Kasumi-1 (cell line): ENCODE measurements at places on chromosomes 3 and 15.

DNA sequence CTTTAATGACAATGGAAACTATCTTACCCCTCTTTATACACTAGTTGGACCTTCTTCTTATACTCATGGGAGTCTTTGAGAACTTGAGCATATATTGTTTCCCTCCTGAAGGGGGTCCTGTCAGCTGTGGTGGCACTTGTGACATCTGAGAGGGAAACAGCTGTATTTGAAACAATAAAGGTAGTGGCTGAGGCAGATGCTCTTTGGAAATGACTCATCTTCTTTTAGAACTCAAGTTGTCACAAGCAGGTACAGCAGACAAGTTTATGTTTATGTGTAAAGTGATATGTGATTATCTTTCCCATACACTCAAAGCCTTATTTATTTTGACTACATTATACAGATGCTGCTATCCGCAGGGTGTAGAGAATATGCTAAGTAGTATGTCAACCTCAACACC, 220.0 kb upstream of the GRM7 start:
- no peak for DNase-seq

- no peak for DNase-seq
These were observed 318.6 kb upstream of the SATB1 start for GRCh38 chr3:18743761-18744160.

DNA sequence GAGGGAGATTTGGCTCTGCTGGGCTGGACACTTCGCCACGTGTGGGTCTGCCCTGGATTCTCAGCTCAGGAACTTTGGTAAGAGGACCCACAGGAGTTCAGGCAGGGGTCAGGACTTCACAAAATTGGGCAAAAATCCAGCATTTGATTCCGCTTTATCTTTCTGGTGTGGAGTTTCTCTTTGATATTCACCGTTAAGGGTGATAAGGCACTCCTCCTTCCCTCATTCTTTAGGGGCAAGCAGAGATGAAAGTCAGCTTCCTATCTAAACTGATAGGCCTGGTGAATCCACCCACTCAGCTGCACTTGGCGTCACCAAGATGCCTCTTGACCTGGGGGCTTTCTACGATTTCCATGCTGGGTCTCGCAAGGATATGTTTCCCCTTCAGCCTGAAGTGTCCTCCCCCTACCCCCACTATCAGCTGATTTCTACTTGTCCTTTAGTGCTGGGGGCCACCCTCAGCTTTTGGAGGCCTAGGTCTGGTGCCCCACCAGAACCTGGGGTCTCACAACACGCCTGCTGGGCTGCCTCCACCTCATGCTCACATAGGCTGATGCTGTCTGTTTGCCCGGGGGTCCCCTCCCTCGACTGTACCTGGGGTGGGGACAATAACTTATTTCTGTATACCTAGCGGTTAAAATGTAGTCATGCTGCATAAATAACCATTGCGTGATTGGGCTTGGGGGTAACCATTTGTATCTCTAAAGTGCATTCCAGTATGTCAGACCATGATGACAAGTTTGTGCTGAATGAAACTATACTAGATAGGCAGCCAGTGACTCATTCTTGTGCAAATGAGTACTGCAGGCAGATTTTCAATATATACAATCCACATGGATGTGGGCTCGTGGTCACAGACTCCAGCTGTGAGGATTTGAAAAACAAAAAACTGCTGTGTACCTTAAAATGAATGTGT, 248.3 kb downstream of the ADAMTS17 start:
- no peak for DNase-seq

- DNase-seq, result no peak
These were observed 60.8 kb upstream of the MEF2A start for GRCh38 chr15:99504823-99505551.

GRCh38 chr3:183845608-183846288, 20.4 kb upstream of the MAP6D1 start:
- DNase-seq, result peak; percentile 64

DNA sequence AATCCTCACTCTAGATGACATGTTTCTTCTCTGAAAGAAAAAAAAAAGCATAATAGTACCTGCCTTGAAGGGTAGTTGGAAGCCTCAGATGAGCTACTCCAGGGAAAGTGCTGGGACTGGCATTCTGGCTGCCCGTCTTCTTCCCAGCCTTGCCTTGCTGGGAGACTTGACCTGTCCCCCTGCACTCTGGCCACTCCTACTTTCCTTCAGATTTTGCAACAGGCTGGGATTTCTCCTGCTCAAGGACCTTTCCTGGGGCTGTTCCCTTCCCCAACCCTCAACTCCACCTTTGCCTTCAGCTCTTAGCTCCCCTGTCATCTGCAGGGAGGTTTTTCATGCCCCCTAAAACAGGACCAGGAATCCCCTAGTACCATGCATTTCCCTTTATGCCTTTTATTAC, 609.9 kb upstream of the CFAP20DC start:
- no peak for DNase-seq

GRCh38 chr15:26887926-26888666, 21.2 kb downstream of the GABRA5 start:
- DNase-seq, result no peak

- no peak for DNase-seq
These were observed 60.4 kb downstream of the SMAD3 start for GRCh38 chr15:67125589-67126502.

GRCh38 chr3:136984837-136985236, 27.1 kb downstream of the IL20RB start:
- DNase-seq, result no peak

GRCh38 chr3:8200996-8201395, 300.6 kb upstream of the LMCD1 start:
- no peak for DNase-seq

DNA sequence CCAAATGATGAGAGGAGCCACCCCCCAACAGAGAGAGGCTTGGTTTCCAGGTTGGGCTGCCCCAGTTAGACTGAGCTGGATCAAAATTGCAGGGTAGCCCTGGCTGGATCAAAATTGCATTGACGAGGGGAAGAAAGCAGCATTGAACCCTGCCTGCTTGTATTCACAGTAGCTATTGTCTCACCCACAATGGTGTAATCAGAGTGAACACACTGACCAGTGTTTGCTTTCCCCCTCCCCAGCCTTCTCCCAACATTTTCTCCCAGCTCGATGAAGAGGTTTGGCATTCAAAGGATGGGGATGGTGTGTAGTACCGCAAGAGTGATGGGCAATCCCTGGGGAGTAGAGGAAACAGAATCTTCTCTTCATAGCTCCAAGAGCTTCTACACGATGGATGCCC, 223.8 kb downstream of the ADAMTS9 start:
- no peak for DNase-seq

DNA sequence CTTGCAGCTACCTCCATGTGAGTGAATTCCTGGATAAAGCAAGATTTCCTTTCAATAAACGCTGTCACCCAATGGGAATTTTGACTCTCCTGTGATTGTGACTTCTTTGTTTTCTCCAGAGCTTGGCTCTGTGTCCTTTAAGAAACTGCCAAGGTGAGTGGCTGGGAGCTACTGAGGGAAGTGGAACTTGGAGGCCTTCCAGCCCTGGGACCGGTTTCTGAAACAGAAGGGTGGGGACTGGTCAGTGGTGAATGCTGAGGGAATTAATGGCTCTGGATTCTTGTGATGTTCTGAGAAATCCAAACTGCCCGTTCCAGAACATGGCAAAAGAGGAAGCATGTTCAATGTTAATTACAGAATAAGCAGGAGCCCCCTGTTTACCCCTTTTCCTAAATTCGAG, 41.1 kb upstream of the MYZAP start:
- DNase-seq, result no peak

DNA sequence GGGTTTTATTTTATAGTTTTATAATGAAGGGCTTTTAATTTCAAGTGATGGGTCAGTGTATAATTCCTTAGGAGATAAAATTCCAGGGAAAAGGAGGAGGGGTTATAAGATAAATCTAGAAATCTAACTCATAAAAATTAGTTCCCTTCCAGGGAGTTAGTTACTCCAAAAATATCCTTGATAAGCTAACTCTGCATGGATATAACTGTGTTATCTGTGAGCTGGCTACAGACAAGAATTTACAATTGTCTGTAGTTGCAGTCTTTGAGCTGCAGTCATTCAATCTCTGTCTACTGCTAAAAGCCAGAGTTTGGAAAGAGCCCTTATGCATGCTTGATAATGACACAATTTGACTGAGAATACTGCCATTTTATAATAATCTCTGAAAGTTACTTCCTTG, 432.3 kb upstream of the TPRG1 start:
- no peak for DNase-seq

DNA sequence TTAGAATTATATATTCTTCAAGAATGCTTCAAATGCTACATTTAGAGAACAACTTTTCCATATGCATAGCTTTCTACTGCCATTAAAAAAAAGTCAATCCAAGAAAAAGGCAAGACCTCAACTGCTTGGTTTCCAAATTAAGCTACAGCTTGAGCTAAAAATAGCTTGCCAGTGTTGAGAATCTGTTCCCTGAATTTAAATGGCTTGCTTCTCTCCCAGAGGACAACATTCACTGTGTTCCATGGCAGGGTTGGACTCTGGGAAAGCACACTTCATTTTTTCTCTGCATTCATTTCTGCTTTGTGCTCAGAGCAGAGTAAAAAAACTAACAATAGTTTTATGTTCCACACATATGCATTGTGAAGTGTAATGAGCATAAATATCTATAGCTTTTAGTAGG, 50.3 kb upstream of the ACTL6A start:
- no peak for DNase-seq

GRCh38 chr3:9036404-9037131, 73.3 kb upstream of the RAD18 start:
- no peak for DNase-seq

DNA sequence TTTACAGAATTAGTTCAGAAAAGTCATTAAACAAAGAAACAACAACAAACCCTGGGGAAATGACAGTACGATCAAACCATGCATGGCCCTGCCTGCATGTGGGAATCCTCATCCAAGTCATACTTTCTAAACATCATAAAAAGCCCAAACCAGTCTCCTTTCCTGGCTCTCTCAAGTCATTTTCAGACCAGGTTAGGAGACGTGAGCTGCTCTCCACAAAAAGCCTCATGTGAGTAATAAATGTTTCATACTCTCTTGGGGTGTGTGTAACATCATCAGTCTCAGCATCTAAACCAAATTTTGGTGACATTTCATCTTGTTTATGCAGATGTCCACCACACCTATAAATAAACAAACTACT, 18.9 kb downstream of the GREM1 start:
- DNase-seq, result no peak

DNA sequence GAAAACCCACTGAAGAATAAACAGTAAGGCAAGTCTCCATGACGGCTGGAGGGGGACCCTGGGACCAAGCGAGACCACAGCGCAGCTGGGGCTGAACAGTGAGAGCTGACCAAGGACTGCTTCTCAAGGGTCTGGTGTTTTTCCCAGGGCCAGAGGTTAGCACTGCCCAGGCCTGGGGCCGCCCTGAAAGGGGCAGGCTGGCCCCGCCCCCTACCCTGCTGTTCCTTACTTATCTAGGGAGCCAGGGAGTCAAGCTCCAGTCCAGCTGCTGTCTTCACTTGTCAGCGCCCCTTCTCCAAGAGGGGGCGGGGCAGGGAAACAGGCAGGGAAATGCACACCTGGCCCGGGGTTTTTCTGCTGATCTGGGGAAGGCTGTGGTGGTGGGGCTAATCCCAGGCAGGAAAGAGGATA, 51.6 kb upstream of the HACD2 start:
- DNase-seq, result no peak

DNA sequence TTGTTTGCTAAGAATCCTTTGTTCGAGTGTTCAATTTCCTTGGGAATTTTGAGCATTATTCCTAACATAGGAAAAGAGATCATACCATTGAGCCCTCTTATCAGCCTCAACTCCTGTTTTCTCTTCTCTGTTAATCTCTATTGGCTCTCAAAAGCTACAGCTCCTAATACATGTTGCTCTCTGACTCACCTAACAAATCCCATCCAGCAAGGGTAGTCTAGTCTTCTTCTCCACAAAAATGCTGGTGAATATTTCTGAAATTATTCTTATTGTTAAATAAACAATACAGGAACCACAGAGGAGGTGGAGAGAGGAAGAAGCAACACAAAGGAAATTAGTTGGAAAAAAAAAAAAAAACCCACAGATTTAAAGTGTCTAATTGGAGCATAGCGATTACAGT, 325.8 kb upstream of the NAALADL2 start:
- no peak for DNase-seq

DNA sequence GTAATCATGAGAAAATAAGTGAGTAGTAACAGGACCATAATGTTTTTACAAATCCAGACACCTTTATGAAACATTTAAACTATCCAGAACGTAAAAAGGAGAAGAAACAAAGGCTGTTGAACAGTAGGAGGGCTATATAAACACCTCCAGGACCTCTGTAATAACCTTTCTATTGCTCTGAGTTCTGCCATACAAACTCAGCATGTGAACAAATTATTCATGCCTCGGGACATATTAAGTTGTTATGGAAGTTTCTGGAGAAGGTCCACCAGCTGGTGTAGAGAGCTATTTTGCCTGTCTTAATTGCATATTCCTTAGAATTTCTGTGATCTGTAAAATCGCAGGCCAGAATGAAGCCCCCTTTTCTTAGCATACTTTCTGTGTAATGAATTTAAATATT, 256.3 kb downstream of the UBE2E2 start:
- no peak for DNase-seq

- no peak for DNase-seq
These were observed 90.8 kb upstream of the CMC1 start for GRCh38 chr3:28150465-28151206.

GRCh38 chr3:188884299-188885043, 287.3 kb upstream of the TPRG1 start:
- no peak for DNase-seq

- no peak for DNase-seq
These were observed 500.2 kb upstream of the NR2F2 start for GRCh38 chr15:95830281-95830680.

- DNase-seq, result no peak
These were observed 300.2 kb upstream of the SLCO3A1 start for GRCh38 chr15:91553196-91553854.

GRCh38 chr3:108209579-108209978, 12.6 kb downstream of the IFT57 start:
- no peak for DNase-seq

DNA sequence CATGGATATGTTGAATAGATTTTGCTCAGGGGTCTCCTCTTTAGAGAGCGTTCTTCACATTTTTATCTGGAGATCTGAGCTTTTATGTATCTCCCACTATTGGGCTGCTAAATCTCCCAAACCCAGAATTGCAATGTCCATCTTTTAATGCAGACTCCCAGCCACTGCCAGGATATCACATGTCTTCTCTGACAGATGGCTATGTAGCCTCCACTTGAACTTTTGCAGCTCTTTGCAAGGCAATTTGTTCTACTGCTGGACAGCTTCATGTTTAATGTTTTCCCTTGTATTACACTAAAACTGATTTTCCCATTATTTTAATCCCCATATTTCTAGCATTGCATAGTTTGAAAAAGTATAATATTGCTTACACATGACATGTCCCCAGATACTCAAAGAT, 177.2 kb downstream of the LPP start:
- DNase-seq, result no peak
